ENCODE measurements at places on chromosomes 2 and 18.

GRCh38 chr18:59049721-59050660 lies 89.7 kb upstream of the SEC11C start:
- peak; percentile 55 for DNase-seq

- no peak for DNase-seq
Observed at GRCh38 chr18:58275176-58275575, 231.2 kb downstream of the NEDD4L start.

DNA sequence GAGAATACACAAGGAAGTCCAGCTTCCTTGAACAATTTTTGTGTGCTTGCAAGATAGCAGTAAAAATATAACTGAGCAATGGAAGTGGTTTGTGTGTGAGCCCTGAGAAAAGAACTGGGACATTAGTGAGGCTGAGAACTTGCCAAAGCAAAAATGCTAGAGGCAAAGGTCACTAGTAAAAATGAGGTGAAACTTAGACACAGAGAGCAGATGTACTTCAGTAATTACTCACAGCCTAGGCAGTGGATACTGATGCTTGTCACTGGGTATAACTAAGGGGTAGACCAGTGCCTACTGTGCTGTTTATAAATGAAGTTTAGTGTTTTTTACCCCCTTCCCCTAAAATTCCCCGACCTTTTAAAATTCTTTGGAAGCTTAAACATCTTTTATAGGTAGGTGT lies 450.1 kb downstream of the LPIN1 start:
- DNase-seq = no peak

- no peak for DNase-seq
Observed at GRCh38 chr2:226771067-226771466, 28.6 kb downstream of the IRS1 start.

DNA sequence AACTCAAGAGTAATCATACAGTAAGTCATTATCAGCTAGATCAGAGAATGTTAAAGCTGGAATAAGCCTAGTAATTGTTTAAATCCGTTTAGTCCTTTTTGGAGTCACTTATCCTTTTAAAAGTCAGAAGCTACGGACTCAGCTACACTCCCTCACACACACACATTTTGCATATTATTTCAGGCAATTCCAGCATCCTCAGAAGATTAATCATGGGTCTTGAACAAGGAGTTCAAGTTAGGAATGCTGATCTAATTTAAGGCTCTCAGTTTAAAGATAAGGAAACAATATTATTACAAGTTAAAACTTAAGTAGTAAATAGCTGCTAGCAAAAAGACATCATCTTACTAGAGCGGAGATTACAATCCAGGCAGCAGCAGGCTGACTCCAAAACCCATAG lies 74.3 kb downstream of the GTF3C3 start:
- DNase-seq = no peak

- DNase-seq = no peak
Observed at GRCh38 chr2:212124598-212124997, 414.0 kb downstream of the ERBB4 start.

- no peak for DNase-seq
Observed at GRCh38 chr18:23114911-23115310, 20.4 kb upstream of the CABLES1 start.

DNA sequence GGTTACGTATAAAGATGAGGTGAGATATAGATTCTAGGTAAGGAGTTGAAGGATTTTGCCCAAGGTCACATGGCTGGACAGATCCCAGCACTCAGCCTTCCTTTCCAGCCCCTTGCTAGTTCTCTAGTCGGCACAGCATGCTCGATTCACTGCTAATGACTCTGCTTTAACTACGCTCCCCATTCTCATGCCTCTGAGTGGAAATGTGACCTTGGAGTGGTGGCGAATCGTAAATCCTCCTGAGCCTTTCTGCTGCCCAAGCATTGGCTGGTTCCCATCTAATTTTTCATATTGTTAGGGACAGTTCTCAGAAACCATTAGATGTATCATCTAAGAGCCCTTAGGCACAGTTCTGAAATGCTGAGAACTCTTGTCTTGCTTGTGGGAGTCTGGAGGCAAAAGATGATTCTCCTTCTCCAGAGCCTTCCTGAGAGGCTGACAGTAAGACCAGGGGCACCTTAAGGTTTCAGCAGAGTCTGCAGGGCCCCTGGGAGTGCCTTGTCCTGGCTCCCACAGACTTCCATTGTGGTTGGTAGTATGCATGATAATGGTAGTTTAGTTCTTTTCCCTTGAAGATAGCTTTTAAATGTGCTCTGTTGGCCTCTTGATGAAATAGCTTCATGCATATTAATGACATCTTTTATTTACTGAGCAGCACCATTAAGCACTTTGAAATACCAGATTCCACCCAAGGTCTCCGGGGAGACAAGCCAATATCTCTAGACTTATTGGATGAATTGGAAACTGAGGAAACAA lies 377.8 kb upstream of the SLC14A2 start:
- DNase-seq = no peak

DNA sequence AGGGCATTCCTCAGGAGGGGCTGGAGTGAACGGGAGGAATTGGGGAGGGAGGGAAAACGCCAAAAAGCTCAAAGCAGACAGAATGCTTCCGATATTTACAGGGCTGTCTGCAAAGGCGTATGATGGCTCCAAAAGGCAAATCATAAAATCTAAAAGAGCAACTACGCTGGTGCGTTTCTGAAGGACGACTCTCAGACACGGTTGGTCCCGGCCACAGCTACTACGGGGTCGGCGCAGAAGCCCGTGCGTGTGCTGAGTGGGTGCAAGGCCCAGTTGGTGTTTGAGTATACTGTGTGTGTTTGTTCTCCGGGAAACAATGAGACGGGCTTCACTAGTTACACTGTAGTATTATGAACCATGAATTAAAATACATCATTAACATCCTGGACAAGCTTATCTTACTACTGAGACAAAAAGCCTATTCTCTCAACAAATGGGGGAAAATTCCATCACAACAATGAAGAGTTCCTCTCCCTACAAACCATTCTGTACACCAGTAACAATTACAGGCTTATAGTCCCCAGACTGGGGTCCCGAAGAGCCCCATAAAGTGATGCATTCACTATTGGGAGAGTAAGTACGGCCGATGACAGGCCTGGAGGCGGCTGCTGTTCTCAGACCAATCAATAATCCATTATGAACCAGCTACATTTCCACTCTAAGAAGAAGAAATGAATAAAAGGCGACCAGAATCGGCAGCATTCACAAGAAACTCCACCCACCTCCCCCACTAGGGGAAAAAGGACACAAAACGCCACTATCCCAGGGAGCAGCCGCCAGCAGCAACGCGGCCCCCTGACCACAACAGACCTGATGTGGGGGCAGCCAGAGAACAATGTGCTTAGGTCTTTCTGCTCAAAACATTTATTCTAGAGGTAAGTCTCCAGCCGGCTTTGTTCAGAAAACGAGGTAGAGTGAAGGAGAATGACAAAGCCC lies 43.4 kb downstream of the ZNF516 start:
- peak; percentile 66 for DNase-seq

- DNase-seq = peak; percentile 47
Observed at GRCh38 chr2:220499225-220499624, 871.8 kb downstream of the SLC4A3 start.

DNA sequence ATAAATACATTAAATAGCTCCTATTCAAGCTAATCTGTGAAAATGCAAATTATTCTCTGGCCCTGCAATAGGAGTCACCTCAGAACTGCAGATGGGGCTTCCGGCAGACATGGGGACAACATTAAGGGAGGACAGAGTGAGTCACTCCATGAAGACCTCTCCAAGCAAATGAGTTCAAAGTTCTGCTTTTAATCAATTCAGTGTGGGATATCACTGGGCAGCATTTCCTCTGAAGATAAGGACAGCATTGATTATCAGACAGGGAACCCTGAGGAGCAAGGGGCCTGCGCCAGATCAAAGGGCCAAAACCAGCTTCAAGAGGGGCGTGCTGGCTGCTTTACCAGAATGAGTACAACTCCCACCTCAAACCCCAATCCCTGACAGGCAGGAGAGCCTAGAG lies 356.9 kb upstream of the KLHL29 start:
- no peak for DNase-seq

DNA sequence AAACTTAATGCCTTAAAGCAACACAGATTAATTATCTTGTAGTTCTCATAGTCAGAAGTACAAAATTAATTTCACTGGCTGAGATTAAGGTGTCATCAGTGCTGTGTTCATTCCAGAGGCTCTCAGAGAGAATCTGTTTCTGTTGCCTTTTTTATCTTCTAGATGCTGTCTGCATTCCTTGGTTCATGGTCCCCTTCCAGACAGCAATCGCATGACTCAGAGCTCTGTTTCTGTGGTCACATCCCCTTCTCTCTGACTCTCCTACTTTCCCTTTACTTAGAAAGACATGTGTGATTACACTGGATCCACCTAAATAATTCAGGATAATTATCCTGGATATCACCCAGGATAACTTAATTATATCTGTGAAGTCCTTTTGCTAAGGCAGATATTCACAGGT lies 148.6 kb downstream of the MAIP1 start:
- DNase-seq = peak; percentile 25

- DNase-seq = peak; percentile 80
Observed at GRCh38 chr18:34322365-34323289, 97.9 kb upstream of the NOL4 start.

DNA sequence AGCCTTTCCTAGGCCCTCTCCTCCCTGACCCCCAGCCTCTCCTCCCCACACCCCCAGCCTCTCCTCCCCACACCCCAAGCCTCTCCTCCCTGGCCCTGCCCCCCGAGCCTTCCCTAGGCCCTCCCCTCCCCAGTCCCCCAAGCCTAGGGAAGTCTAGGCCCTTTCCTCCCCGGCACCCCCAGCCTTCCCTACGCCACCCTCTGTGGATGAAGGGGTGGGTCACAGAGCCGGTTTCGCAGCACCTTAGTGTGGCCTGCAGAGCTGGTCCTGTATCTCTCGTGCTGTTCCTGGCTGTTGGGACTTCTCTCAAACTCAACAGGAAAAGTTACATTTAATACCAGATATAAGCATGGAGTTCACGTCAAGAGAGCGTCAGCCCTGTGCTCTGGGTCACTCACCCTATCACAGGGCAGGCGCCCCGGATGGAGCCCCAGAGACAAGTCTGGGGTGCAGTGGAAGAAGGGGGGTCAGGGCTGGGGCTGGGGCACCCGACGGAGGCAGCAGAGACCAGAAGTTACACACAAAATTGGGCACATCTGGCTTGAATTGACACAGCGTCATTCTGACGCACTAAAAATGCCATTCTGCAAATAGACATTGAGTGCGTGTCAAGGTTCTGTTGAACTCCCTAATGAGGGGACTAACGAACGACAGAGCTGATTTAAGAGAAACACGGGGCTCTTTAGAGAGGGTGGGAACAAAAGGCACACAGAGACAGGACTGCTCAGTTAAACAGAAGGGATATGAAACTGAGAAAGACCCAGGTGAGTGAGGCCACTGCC lies 24.0 kb downstream of the KCNIP3 start:
- DNase-seq = no peak

- no peak for DNase-seq
Observed at GRCh38 chr18:76444446-76445105, 50.5 kb downstream of the ZNF516 start.

- no peak for DNase-seq
Observed at GRCh38 chr2:7697052-7697451, 779.8 kb downstream of the RNF144A start.

DNA sequence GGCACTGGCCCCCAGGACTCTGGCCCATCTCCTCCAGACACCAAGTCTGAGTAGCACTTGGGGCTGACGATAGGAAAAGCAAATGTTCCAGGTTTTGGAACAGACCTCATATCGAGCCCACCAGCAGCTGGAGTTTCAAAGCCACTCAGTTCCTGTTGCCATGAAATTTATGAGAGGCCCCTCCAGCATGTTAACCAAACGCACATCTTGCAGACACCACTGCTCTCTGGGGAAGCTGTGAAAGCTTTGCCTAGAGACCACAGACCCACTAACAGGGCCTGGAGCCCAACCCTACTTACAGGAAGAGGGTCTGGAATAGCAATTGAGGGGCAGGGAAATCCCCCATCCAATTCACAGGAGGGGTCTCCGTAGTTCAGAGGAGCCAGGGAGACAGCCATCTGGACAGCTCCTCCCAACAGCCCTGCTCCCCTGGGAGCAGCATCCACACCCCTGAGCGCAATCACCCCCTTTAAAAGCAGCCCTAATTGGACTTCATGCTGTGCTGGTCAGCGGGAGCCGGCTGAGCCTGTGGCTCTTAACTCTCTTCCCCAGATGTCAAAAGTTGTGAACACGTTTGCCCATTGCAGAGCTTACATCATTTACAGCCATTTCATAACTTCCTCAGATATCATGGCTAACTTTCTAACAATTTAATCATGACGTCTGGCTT lies 81.3 kb downstream of the TGFA start:
- no peak for DNase-seq

- DNase-seq = no peak
Observed at GRCh38 chr2:109439390-109439786, 174.4 kb downstream of the SEPTIN10 start.

GRCh38 chr2:2558476-2558875 lies 227.4 kb upstream of the MYT1L start:
- no peak for DNase-seq

DNA sequence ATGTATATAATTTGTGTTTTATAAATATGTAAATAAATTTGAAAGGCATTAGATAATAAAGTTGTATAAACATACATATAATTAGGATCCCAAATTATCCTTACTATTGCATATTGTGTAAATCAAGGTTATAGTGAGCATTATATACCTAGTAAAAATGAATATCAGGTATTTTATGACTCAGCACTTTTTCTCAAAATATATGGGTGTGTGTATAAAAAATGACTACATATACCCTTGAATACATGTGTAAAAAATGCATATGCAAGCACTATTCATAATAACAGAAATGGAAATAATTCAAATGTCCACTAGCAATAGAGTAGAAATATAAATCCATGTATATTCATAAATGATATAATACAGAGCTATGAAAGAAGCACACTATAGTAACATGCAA lies 870.9 kb upstream of the CNTNAP5 start:
- DNase-seq = no peak

GRCh38 chr2:144430722-144431391 lies 89.1 kb downstream of the ZEB2 start:
- no peak for DNase-seq

DNA sequence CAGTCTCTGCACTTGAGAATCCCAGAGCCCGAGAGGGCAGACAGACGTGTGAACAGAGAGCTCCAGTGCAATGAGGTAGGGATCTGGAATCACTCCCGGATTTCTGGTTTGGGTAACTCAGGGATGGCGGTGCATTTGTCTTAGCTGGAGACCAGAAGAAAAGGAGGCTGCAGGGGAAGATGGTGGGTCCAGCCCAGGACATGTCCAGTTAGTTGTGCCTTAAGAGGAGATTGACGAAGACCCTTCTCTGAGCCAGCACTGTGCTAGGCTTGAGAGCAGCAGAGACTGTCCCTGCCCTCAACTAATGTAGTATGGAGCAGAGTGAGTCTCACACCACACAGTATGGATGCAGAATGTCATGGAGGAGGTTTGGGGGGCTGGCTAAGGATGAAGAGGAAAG lies 150.6 kb upstream of the COPS8 start:
- DNase-seq = no peak

- no peak for DNase-seq
Observed at GRCh38 chr2:618422-618990, 58.7 kb downstream of the TMEM18 start.

- DNase-seq = no peak
Observed at GRCh38 chr18:6775702-6776101, 46.2 kb downstream of the ARHGAP28 start.

Measured in muscle of back (tissue), 13 donors.